RPMI8226 (cell line): ENCODE measurements at places on chromosomes 6 and 20.
A peak's percentile ranks its signal among the peaks of the same experiment; 100 is the strongest.

DNA sequence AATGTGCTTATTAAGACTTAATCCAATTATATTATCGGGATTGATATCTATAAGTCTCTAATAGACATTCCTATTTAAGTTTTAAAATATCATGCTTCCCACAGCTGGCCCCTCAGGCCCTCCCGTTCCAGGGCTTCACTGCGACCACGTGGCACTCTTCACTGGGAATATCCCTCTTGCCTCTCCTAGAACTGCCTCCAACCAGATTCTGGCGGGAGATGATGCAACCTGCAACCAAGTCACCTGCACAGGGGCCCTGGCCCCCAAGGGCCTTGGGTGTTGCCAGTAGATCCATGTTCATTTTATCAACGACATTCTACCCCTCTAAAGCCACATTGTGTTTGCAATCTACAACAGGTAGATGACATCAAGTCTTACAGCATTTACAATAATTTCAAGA, 18.4 kb upstream of the RAMACL start:
- DNase-seq = no peak

GRCh38 chr6:159969921-159970320, 1.0 kb downstream of the IGF2R start:
- peak; percentile 61 for DNase-seq

- DNase-seq = no peak
Observed at GRCh38 chr6:5132731-5133130, 47.6 kb downstream of the PPP1R3G start.

DNA sequence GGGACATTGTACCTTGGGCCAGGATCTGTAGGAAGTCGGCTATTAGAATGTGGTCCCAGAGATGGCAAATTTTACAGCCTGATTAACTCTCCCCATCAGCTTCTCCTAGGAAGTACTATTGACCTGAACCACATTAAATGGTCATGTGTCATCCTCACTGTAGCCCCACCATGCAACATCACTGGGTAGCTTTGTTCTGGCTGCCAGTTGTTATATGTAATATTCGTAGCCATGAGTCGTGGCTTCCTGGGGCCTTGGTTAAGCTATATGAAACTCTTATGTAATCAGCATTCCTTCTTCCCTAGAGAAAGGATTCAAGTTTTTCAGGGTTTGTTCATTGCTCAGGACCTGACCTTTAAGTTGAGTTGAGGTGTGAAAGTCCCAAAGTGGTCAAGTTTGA, 125.7 kb downstream of the ANKS1A start:
- no peak for DNase-seq

- peak; percentile 62 for DNase-seq
Observed at GRCh38 chr20:63172726-63173125, 43.2 kb downstream of the YTHDF1 start.

GRCh38 chr20:44659931-44660330, 8.4 kb upstream of the ADA start:
- no peak for DNase-seq

DNA sequence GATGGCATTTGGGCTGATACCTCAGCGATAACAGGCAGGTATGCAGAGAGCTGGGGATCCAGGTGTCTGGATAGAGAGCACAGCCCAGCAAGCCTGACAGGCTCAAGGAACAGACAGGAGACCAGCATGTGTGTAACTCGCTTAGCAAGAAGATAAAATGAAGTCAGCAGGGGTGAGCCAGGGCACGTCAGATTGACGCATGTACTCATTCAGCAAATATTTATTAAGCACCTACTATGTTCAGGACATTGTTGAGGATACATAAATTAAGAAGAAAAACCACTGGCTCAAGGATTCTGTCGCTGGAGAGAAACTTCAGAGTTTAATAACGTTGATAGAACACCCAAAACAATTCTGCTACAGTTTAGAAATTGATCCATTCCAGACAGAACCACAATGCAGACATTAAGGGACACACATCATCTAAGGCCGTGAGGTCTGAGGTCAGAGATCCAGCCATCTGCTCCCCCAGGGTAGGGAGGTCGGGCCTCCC, 1.0 kb upstream of the DUSP22 start:
- DNase-seq = peak; percentile 93

DNA sequence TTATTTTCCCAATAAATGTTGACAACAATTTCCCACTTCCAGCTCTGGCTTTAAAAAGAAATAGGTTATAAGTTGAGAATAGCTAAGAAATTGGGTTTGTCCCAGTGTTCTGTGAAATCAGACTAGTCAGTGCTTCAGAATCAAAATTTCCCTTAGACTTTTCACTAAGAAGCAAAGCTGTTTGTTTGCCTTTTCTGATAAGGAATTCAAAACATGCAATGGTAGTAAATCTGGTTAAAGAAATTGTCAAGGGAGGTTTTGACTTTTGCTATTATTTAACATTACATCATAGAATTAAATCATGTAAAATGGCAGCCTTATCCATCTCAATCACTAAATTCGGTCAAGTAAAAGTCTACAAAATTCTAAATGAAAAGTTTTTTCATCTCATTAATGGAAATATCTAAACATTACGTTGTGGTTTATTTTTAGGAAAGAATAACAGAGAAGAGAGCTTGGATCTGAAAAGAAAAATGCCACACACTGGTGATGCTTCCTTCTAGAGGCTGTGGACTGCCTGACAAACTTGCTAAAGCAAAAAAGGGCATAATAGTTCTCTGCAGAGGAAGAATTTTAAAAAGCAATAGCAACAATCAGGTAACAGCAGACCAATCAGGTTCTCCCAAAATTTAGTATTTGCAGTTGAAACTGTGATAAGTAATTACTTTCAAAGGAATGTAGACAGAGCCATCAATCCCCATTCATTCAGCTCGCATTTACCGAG, 36.4 kb downstream of the PLAGL1 start:
- no peak for DNase-seq

DNA sequence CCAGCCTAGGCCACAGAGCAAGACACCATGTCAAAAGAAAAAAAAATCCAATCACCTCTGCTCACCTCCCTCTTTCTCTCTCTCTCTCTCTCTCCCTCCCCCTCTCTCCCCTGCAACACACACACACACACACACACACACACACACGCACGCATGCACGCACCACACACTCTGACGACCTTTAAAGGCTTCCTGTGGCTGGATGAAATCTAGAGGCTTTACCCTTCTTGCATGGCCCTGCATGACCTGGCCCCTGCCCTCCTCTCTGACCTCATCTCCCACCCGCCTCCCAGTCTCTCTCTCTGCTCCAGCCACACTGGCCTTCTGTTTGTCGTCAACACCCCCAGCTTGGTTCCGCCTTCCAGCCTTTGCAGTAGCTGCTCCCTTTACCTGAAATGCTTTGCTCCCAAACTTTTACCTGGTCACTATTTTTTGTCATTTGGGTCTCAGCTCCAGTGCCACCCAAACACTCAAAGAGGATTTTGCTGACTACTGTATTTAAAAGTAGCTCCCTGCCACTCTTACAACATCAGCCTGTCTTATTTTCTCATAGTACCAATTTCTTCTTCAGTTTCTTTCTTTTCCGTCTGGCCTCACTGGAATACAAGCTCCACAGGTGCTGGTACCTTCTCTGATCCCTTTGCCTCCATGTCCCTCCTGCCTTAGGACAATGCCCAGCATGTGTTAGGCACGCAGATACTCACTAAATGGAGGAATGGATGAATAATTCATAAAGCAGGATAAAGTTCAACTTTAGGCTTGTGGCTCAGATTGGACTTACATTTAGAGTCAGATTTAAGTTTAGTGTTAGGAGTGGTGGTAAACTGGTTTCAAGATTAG, 4.3 kb upstream of the LTA start:
- DNase-seq = peak; percentile 10

GRCh38 chr6:90982051-90982450, 395.2 kb upstream of the MAP3K7 start:
- peak; percentile 8 for DNase-seq

GRCh38 chr6:140319209-140319608, 944.8 kb upstream of the CITED2 start:
- peak; percentile 45 for DNase-seq

GRCh38 chr6:90463359-90463758, 123.5 kb downstream of the MAP3K7 start:
- DNase-seq = no peak

GRCh38 chr6:134909701-134910592, 40.0 kb downstream of the ALDH8A1 start:
- no peak for DNase-seq

DNA sequence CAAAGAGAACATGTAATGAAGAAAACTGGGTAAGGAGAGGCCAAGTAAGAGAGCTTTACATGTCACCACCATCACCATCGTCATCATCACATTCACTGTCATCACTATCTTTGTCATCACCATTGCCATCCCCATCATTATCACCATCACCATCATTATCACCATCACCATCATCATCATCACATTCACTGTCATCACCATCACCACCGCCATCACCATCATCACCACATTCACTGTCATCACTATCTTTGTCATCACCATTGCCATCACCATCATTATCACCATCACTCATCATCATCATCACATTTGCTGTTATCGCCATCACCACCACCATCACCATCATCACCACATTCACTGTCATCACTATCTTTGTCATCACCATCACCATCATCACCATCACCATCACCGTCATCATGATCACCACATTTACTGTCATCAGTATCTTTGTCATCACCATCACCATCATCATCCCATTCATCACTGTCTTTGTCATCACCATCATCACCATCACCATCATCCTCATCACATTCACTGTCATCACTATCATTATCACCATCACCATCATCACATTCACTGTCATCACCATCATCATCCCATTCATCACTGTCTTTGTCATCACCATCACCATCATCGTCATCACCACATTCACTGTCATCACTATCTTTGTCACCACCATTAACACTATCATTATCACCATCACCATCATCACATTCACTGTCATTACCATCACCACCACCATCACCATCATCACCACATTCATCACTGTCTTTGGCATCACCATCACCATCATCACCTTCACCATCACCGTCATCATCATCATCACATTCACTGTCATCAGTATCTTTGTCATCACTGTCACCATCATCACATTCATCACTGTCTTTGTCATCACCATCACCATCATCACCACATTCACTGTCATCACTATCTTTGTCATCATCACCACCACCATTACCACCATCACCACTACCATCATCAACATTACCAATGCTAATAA, 172.3 kb downstream of the ERMARD start:
- DNase-seq = no peak

- no peak for DNase-seq
Observed at GRCh38 chr6:107800564-107801164, 23.4 kb downstream of the SCML4 start.

DNA sequence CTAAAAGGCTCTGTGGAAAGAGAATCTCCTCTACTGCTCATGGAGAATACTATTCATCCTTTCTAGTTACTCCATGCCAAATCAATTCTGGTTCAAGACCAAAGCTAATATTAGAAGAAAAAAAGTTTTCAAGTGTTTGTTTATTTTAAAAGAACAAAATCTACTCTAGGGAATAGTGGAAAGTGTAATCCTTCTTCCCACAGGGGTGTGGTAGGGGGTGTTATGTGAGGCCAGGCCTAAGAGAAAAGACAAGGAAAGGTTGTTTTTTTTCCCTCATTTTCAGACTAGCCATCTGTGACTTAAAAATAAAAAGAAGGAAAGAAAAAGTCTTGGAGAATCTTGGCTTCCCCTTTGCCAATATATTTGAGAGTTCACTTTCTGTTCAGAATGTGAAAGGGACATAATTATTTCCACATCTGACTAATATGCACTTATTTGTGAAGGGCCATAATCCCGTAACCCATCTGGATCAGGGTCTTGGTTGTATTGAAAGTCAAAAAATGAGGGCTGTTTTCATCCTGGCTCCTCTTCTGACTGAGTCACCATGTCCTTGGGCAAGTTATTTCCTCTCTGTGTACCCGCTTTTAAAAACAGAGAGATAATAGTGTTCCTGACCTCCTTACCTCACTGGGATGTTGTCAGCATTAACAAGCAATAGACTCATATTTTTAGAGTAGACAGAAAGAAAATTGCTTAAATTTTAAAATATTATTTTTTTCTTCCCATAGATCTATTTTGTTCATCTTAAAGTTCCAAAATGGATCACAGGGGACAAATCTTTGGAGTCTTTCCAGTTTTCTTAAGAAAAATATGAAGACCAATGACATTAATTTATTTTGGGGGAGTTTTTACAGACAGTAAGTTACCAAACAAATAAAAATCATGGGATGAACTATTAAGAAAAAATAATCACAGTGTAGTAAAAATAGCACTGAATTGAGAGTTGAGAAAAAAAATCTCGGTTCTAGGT, 233.7 kb downstream of the IBTK start:
- no peak for DNase-seq

GRCh38 chr6:45477278-45477677, 99.5 kb upstream of the SUPT3H start:
- no peak for DNase-seq

- DNase-seq = no peak
Observed at GRCh38 chr6:156980948-156981347, 203.8 kb downstream of the ARID1B start.

GRCh38 chr6:46502486-46503119, 11.4 kb upstream of the RCAN2 start:
- no peak for DNase-seq

GRCh38 chr20:43870484-43870883, 44.2 kb upstream of the TOX2 start:
- DNase-seq = no peak

- no peak for DNase-seq
Observed at GRCh38 chr6:71603021-71603420, 283.3 kb upstream of the RIMS1 start.

- peak; percentile 20 for DNase-seq
Observed at GRCh38 chr6:118788702-118789101, 105.2 kb upstream of the ASF1A start.

DNA sequence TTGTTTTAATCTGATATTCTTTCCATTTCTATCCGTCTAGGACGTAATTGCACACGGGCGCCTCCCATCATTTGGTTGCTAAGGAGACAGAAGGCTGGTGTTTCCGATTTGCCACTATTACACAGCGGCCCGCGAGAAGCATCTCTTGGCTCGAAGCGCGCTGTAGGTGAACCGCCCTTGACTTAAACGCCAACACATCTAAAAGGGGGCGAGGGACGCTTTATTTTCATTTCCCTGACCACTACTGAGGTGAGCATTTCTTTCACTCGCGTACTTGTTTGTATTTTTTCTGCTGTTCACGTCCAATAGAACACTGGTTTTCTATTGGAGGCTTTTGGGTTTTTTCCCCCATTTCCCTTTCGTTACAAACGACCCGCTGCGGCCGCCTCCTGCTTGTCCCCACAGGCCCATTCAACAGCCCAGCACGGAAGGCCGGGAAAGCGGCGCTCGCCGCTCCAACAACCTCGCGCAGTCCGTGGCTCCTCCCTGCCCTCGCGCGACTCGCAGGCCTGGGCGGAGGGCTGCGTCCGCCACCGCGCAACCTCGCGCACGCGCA, 505 bp upstream of the WRNIP1 start:
- peak; percentile 80 for DNase-seq

- DNase-seq = no peak
Observed at GRCh38 chr6:157151989-157152388, 171.3 kb downstream of the TMEM242 start.

- DNase-seq = no peak
Observed at GRCh38 chr6:170243791-170244291, 47.0 kb downstream of the DLL1 start.

GRCh38 chr6:7145885-7146828, 38.4 kb downstream of the RREB1 start:
- DNase-seq = no peak
